NCI-H2171 treated with DMSO at 0.1 percent for 48 hours (cell line): ENCODE measurements at places on chromosomes 4 and X.

- DNase-seq = no peak
Measured at GRCh38 chr4:123409334-123409733, 12.7 kb downstream of the SPRY1 start.

DNA sequence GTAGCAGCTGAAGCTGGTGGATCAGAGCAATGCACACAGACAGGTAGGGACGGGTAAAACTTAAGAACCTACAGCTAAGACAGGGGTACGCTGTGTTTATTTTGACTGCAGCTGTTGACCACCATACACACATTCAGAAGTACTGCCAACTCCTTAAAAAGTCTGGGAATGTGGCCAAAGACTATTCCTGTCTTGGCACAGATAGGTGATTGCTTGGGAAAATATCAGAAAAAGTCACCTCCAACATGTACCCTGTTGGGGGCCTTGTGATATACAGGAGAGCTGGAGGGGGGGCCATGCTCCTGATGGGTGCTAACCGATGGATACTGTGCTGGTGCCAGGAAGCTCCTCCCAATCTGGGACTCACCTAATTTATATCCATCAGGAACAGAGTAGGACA, 121.2 kb downstream of the VCX2 start:
- DNase-seq = peak; percentile 38

- no peak for DNase-seq
Measured at GRCh38 chrX:42680666-42681065, 97.3 kb downstream of the PPP1R2C start.

DNA sequence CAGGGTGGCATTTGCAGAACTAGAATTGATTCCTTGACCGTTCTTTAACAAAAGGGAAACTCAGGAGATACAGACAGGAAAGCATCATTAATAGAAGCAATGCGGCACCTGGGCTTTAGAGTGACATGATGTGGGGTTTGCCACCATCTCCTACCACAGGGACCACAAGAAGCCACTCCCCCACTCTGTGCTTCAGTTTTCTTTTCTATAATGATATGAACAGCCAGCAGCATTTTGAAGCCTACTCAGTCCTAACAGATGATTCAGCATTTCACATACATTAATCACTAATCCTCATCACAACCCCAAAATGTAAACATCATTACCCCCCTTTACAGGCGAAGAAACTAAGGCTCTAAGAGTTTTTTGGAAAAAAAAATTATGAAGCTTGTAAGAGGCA, 22.9 kb downstream of the CCDC149 start:
- no peak for DNase-seq

DNA sequence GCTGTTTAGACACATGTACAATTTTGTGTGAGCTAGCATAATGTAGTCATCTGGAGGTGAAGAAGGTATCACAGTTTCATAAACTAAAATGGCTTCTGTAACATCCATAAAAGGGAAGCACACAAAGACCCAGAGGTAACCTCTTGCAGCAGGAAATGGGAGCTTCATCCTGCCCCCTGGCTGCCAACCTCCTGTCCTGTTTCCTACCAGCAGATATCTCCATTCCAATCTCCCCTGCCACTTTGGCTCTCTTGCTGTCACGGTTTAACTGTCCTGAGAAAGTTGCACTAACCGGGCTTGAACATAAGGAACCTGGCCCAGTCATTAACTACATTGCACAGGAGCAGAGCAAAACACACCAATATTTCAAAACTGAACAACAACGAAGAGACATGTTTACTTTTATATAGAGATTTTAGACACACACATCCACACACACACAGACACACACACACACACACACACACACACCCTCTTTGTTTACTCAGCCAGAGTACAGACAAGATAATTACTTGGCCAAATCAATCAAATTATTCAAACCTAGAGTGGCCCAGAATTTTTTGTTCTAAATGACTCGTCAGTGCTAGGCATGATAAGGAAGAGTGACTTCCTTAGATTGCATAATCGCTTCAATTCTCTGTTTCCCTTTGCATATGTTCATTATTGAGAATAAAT, 24.2 kb downstream of the MID2 start:
- DNase-seq = peak; percentile 5

GRCh38 chrX:134364711-134365110, 95.3 kb upstream of the HPRT1 start:
- no peak for DNase-seq

- no peak for DNase-seq
Measured at GRCh38 chrX:130702867-130703707, 199.9 kb downstream of the ENOX2 start.

DNA sequence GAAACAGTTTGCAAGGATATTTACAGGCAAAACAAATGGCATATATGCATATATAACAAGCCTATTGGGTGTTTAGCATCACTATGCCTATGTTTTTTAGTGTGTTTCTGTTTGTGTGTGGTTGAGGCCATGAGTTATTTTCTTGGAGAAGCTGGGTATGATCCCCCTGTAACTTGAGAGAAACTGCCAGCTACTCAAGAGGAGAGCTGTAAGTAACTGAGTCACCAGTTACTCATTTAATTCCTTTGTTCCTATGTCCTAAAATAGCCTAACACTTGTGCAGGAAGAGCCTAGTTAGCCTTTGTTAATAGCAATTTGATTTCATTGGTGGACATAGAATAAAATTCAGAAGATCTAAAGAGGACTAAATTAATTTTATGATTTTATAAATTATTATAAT, 79.1 kb downstream of the PWWP3B start:
- no peak for DNase-seq

DNA sequence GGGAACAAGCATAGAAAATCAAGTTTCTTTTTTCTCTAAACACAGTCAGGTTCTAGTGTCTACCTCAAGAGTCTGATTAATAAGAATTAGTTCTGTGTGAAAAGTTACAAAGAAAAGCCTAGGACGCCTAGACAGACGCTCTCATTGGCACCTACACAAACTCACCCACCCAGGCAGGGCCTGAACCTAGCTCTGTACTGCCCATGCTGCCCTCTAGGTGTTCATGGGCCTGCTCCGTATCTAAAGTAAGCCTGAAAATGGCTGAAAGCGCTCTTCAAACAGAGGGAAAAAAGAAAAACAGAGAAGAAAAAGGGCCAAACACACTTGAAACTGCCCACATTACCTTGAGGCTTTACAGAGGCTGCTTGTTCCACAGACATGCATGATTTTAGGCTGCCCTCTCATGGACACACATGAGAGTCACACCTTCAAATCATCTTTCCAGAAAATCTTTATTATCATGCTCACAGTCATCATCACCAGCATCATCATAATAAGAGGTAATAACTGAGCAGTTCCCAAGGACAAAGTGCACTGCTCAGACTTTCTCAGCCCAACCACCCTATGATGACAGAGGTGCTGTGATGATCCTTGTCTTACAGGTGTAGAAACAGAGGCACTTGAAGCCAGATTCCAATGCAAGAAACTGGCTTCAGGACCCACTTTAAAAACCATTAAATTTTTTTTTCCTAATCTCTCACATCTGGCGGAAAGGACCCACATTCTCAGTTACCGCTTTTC, 49.6 kb downstream of the MAP7D2 start:
- peak; percentile 31 for DNase-seq

- DNase-seq = peak; percentile 56
Measured at GRCh38 chr4:173074501-173074946, 94.1 kb upstream of the GALNT7 start.

DNA sequence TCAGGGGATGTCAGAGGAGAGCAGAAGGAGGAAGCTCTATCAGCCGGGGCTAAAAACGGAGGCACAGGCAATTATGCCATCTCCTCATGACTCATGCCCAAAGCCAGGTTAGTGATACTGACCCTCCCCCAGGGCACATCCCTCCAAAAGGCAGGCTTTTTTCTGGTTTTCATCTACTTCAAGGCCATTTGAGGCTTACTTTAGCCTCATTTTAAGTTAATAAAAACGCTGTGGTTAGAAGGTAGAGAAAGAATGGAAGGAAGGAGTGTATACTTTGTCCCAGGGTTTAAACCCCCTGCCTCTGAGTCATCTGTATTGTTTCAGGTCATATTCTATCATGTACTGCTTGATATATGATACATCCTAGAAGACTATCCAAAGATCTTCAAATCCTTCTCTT, 89.7 kb upstream of the NDP start:
- DNase-seq = no peak

- peak; percentile 15 for DNase-seq
Measured at GRCh38 chrX:106481341-106481740, 130.4 kb upstream of the RADX start.

GRCh38 chrX:115259238-115259875, 25.5 kb upstream of the LRCH2 start:
- DNase-seq = no peak

- no peak for DNase-seq
Measured at GRCh38 chr4:126446917-126447316, 1132.2 kb downstream of the FAT4 start.

DNA sequence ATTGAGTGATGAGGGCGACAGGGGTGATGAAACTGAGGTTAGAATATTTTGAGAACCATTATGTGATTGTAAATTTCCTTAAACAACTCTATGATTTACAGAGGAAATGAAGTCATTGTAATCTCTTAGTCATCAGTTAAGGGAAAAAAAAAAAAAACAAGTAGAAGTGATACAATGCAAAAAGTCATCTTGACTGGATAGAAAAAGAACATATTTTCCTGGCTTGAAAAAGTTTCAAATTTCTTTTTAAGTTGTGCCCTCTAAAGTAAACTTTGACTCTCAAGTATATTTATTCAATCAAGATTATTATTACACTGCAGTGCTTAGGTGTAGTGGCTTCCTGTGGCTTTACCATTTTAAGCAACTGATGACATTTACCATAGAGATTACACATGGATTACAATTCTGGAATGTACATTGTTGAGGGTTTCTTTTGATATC, 40.6 kb downstream of the GABRB1 start:
- no peak for DNase-seq

- DNase-seq = no peak
Measured at GRCh38 chr4:115293093-115293462, 179.7 kb upstream of the NDST4 start.

- peak; percentile 75 for DNase-seq
Measured at GRCh38 chr4:79540143-79540542, 132.1 kb upstream of the GK2 start.

DNA sequence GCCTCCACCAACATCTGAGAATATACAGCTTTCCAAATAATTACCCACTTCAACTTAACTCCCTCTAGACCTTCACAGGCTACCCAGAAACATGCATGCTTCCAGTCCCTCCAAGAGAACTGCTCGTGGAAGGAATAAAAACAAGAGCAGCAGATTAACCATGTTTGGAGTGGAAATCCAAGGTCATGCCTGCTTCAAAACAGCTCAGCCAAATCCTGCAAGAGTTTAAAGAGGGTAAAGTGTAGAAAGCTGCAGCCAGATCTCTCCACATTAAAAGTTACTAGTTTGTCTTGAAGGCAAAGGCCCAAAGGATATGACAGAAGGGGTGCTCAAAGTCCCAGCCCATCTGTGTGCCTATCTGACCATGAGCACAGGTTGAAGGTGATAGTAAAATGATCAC, 139.3 kb downstream of the RNF150 start:
- DNase-seq = no peak

- no peak for DNase-seq
Measured at GRCh38 chr4:65973186-65973585, 302.9 kb upstream of the EPHA5 start.

GRCh38 chr4:100289530-100289888, 99.2 kb upstream of the DDIT4L start:
- no peak for DNase-seq

- peak; percentile 64 for DNase-seq
Measured at GRCh38 chrX:130468395-130468923, 66.7 kb downstream of the RBMX2 start.

DNA sequence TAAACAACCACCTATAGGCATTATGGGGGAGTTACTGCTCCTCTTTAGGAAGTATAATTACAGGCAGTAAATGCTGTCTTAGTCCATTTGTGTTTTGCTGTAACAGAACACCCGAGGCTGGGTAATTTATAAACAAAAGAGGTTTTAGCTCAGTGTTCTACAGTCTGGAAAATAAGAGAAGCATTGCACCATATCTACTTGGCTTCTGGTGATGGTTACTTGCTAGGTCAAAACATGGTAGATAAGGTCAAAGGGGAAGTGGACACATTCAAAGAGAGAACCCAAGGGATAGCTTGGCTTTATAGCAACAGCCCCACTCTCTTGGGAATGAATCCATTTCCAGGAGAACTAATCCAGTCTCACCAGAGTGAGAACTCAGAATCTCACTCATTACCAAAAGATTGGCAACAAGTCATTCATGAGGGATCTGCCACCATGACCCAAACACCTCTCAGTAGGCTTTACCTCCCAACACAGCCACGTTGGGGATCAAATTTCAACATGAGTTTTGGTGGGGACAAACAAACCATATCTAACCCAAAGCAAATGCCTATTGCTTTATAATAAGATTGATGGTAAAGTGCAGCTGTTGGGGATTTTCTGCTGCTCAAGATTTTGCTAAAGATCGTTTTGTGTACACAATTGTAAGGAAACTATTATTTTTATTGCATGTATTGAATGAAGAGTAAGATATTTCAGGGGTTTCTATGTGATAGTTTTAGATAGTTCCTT, 32.6 kb downstream of the STAG2 start:
- DNase-seq = no peak

DNA sequence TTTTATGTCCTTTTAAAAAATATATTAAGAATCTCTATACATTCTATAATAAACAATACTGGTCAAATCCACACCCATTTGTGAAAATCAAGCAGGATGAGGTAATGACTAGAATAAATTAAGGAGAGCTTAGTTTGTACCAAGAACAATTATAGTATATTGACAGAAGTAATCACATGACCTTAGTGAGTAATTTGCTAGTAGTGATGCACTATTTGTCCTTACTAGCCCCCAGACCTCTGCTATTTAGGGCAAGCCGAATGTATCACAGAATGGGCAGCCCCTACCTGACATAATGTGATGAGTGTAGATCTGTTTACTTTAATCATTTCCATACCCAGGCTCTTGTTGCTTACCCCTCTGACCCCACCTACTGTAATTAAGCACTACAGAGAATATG, 15.8 kb downstream of the ATP1B4 start:
- no peak for DNase-seq

- DNase-seq = no peak
Measured at GRCh38 chr4:5609306-5610007, 98.9 kb downstream of the EVC2 start.

DNA sequence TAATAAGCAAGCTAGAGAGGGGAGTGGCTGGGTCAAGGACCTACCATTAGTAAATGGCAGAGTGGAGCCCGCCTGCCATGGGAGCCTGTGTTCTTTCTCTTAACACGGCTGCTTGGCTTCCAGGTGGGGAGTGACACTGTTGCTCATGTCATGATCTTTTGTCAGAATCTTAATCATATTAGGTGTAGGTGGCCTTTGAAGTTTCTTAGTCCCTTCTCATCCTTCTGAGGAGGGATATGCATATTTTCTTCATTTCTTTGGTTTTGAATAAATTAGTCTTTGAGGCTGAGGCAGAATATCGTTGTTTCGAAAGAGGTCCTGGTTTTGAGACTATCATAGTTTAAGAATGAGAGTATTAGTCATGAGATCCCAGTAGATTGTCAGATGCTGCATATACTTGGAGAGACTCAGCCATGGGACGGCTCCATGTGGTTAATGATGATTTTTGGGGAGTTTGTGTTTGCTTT, 28.9 kb downstream of the SNX25 start:
- DNase-seq = no peak

- DNase-seq = no peak
Measured at GRCh38 chr4:173910891-173911290, 372.6 kb downstream of the FBXO8 start.
